ENCODE measurements at places on chromosomes 4 and X.

GRCh38 chr4:102754044-102754443, 6.7 kb downstream of the MANBA start:
- DNase-seq = no peak

GRCh38 chrX:20361890-20362262, 95.2 kb upstream of the RPS6KA3 start:
- no peak for DNase-seq

- DNase-seq = no peak
Measured at GRCh38 chr4:120692964-120693363, 229.6 kb downstream of the PRDM5 start.

GRCh38 chr4:19575924-19576323, 675.8 kb upstream of the SLIT2 start:
- no peak for DNase-seq

- DNase-seq = no peak
Measured at GRCh38 chr4:14234307-14234706, 606.8 kb upstream of the BOD1L1 start.

- DNase-seq = no peak
Measured at GRCh38 chr4:3349116-3349515, 56.3 kb downstream of the RGS12 start.
